ENCODE measurements at places on chromosomes 5 and 9. TPM values are rescaled to one million over a fixed set of nuclear protein-coding genes. Genes with fewer than 3 reads are reported as not detected.

- DNase-seq: no peak
Measured at GRCh38 chr9:85077944-85078343, 408.4 kb downstream of the NTRK2 start.

The DND1 gene
- polyA plus RNA-seq: not detected

GRCh38 chr5:96816991-96817390 lies 9.2 kb upstream of the ERAP1 start:
- peak; percentile 5 for DNase-seq

The ISL1 gene
- not detected for polyA plus RNA-seq

GRCh38 chr9:130446101-130446861 lies 1.5 kb downstream of the ASS1 start:
- no peak for DNase-seq
